ENCODE measurements at places on chromosomes 4 and X. TPM values are rescaled to one million over a fixed set of nuclear protein-coding genes. Genes with fewer than 3 reads are reported as not detected.

DNA sequence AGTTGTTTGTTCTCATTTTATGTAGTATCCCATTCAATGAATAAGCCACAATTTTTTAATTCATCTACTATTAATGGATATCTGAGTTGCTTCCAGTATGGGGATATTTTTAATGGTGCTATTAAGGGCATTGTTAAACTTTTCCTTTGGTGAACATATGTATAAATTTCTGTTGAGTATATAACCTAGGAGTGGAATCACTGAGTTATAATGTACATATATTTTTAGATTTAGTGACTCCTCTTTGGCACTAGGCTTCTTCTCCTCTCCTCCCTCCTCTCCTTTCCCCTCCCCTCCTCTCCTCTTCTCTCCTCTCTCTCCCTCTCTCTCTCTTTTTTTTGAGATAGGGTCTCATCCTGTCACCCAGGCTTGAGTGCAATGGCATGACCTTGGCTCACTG lies 26.4 kb downstream of the RBM47 start:
- H3K27me3 ChIP-seq = no peaks in the 10 kb centered on the region
- H3K27ac ChIP-seq = no peak overlapping the region
- H3K4me1 ChIP-seq = peaks cover 11% of the 10 kb centered on the region
- no peaks in the 10 kb centered on the region for H3K36me3 ChIP-seq
- DNase-seq = no peak

DNA sequence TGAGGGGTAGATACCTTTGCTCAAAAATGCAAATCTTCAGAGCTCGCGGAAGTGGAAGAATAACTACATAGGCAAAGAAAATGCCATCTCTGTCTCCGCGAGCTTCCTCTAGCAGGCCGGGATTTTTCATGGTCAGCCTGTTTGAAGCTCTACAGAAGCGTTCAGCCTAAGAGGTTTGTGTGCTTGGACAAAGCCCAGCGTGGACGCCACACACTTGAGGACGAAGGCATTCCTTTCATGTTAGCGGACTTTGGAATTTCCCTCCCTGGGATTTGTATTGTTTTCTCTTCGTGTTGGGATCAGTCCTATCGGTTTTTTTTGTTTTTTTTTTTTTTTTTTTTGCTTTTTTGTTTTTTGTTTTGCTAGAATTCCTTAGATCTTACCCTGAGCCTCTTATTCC lies 53.7 kb downstream of the SMIM31 start:
- H3K4me1 ChIP-seq = no peaks in the 10 kb centered on the region
- H3K36me3 ChIP-seq = no peaks in the 10 kb centered on the region
- no peak overlapping the region for H3K4me3 ChIP-seq

DNA sequence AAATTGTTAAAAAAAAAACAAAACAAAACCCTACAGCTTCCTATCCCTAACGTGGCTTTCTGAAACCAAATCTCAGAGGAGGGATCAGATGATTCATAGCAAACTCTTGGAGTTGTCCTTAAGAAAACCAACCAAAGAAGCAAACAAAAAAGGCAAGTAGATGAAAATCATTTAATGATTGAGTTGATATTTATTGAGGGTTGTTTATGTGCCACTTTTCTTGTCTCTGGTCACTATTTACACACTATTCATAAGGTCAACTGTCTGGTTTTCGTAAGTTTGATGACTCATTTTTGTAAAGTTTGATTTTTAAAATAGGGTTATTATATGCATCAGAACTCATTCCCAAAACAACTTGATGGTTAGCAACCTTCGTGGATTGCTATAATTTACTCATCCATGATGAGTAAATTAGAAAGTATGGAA lies 133.4 kb downstream of the UNC5C start:
- H3K4me3 ChIP-seq = no peak overlapping the region
- H3K36me3 ChIP-seq = no peaks in the 10 kb centered on the region
- no peaks in the 10 kb centered on the region for H3K27me3 ChIP-seq
- no peak for DNase-seq

DNA sequence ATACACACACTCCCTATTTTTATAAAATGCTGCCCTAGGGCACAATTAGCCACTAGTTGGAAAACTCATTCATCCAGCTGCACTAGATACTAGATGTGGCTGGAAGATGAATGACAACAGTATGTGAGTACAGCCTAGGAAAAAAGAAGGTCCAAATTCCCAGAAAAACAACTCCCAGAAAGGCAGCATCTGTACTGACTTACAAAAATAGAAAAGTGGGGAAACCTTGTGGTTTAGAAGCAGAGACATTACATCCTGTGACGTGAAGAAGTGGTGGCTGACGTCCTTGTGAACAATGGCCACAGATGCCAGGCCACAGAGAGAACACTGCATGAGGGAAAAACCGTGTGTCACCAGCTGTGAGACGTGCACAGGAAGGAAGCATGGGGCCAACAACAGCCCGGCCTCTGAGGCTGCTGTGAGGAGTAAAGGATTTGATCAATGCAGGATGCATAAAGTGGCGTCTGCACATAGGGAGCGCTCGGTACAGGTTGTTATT lies 81.2 kb downstream of the SPRY1 start:
- H3K27me3 ChIP-seq = no peaks in the 10 kb centered on the region
- no peaks in the 10 kb centered on the region for H3K36me3 ChIP-seq
- H3K4me1 ChIP-seq = peaks cover 5% of the 10 kb centered on the region
- no peak for DNase-seq

DNA sequence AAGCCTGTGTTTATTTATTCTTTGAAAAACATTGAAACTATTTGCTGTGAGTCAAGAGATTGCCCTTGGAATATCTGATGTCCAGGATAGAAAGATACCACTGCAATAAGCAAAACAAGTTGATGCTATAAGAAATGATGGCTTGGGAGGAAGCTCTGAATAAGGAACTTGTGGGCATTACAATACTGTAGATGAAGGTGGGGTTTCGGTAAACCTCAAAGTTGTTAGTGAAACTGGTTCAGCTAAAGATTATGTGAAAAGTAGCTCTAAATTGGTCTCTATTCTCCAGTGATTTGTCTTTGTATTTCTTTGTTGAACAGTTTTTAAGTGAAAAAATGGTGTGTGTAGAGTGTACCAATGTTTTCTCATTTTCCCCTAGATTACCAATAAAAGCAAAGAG lies 128.7 kb downstream of the AKAP4 start:
- DNase-seq = no peak
- no peaks in the 10 kb centered on the region for H3K36me3 ChIP-seq
- H3K27me3 ChIP-seq = no peaks in the 10 kb centered on the region

GRCh38 chr4:2817701-2818350 lies 24.9 kb downstream of the SH3BP2 start:
- peaks cover 25% of the 10 kb centered on the region for H3K4me1 ChIP-seq
- peak overlapping the region; percentile 32 for H3K27ac ChIP-seq
- peak overlapping the region; percentile 52 for H3K4me3 ChIP-seq
- H3K27me3 ChIP-seq = no peaks in the 10 kb centered on the region
- H3K36me3 ChIP-seq = peaks cover 1% of the 10 kb centered on the region
- no peak for DNase-seq

DNA sequence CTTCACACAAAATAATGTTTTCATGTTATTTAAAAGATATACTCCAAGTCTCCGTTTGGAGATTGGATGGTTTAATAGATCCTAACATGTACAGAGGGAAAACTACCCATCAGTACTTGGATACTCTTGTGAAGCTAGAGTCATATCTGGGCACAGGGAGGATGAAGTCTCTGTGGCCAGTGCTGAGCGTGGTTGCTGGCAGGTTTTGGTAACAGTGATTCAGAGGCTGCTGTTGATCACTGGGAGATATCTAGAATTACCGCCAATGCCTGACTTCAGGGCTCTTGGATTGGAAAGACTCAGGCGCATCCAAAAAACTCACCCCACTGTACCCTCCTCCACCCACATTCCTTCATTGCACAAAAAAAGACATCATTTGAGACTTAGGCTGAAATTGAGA lies 107.2 kb upstream of the PGRMC2 start:
- peak overlapping the region; percentile 18 for H3K27ac ChIP-seq
- no peaks in the 10 kb centered on the region for H3K27me3 ChIP-seq
- DNase-seq = no peak
- no peaks in the 10 kb centered on the region for H3K36me3 ChIP-seq

DNA sequence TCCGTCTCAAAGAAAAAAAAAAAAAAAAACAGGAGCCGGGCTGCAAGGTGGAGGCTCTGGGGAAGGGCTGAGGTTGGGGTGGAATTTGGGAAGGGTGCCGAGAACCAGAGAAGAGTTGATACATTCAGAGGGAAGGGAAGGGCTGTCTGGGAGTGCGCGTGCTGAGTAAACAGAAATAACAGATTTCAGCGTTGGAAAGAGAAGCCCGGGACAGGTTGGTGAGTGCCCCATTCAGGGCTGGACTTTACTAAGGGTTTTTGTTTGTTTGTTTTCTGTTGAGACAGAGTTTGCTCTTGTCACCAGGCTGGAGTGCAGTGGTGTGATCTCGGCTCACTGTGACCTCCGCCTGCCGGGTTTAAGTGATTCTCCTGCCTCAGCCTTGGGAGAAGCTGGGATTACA lies 1.7 kb upstream of the IL3RA start:
- H3K27me3 ChIP-seq = no peaks in the 10 kb centered on the region
- DNase-seq = no peak
- H3K27ac ChIP-seq = no peak overlapping the region
- no peaks in the 10 kb centered on the region for H3K36me3 ChIP-seq
- H3K4me1 ChIP-seq = no peaks in the 10 kb centered on the region

GRCh38 chrX:153333821-153334653 lies at the start of gene ZNF275:
Gene ZNF275 (plus strand): TSS chrX:153334153. CDS start chrX:153336680, 2,527 bp downstream.
- H3K27ac ChIP-seq = peak within 1 kb of the TSS; percentile 38
- H3K4me3 ChIP-seq = peak within 1 kb of the TSS; percentile 67
- DNase-seq = no peak
- no peaks in the 10 kb centered on the region for H3K4me1 ChIP-seq
- no peaks in the 10 kb centered on the region for H3K36me3 ChIP-seq

- no peak overlapping the region for H3K4me3 ChIP-seq
- H3K27me3 ChIP-seq = no peaks in the 10 kb centered on the region
- DNase-seq = no peak
- H3K27ac ChIP-seq = no peak overlapping the region
- H3K36me3 ChIP-seq = no peaks in the 10 kb centered on the region
- peaks cover 7% of the 10 kb centered on the region for H3K4me1 ChIP-seq
Measured at GRCh38 chr4:112765317-112765974, 128.5 kb downstream of the LARP7 start.

DNA sequence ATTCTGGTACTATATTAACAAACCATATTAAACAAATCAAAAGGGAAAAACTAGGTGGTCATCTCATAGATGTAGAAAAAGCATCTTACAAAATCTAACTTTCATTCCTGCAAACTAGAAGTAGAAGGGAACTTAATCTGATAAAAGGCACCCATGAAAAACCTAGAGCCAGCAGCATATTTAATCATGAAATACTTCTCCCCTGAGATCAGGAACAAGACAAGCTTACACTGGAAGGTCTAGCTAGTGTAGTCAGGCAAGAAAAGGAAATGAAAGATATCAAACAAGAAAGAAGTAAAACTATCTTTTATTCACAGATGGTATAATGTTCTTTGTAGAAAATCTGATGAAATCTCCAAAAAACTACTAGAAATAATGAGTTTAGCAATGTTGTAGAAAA lies 41.2 kb downstream of the ATP10D start:
- H3K27ac ChIP-seq = peak overlapping the region; percentile 71
- H3K36me3 ChIP-seq = peaks cover 79% of the 10 kb centered on the region
- no peaks in the 10 kb centered on the region for H3K27me3 ChIP-seq
- no peak overlapping the region for H3K4me3 ChIP-seq
- peaks cover 6% of the 10 kb centered on the region for H3K4me1 ChIP-seq

- H3K4me3 ChIP-seq = no peak overlapping the region
- H3K27me3 ChIP-seq = no peaks in the 10 kb centered on the region
- H3K4me1 ChIP-seq = no peaks in the 10 kb centered on the region
Measured at GRCh38 chr4:166460769-166461550, 587.9 kb downstream of the TLL1 start.

DNA sequence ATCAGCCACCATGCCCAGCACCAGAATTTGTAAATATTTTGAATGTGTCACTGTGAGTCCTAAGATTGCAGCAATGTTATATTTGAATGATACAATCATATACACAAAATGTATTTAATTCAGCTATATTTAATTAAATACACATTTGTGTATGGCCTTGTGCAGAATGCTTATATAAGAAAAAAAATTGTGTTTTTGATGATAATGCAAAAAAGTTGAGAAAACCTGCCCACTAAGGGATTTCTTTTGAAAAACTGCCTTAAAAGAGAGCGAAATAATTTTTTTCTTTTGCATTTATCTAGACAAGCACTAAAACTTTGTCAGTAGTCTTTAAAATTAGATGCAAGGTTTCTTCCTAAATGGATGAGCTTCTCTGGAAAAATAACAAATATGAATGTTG lies 68.1 kb upstream of the OTUD4 start:
- no peaks in the 10 kb centered on the region for H3K27me3 ChIP-seq
- no peak overlapping the region for H3K27ac ChIP-seq
- no peak overlapping the region for H3K4me3 ChIP-seq
- no peak for DNase-seq
- H3K4me1 ChIP-seq = no peaks in the 10 kb centered on the region
- H3K36me3 ChIP-seq = no peaks in the 10 kb centered on the region

DNA sequence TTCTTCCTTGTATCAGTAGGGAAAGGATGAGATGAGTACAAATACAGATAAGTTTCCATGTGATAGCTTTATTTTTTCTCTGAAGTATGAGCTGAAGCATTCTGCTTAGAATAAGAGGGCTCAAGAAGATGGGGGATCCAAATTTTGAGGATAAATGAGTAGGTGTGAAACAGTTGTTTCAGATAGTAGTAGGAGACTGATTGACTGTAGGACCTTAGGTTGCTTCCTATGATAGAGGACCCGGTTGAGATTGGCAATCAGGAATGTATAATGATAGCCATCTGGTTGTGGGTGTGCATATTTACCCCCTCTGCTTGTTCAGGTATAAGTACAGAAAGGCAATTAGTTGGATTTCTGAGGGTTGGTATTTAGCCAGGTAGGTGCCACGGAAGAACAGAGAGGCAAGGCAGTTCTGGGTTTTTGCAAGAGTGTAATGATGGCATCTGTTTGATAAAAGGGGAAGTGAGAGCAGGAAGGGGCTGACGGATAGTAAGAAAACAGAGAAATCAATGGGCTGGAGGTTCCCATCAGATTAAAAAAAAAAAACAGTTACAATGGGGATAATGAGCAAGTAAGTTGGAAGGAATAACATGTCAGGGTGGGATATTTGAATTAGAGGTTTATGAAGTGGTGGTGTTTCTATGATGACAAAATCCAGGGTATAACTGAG lies 13.7 kb downstream of the OCRL start:
- no peak for DNase-seq
- H3K27me3 ChIP-seq = no peaks in the 10 kb centered on the region
- H3K27ac ChIP-seq = no peak overlapping the region
- no peaks in the 10 kb centered on the region for H3K4me1 ChIP-seq
- no peak overlapping the region for H3K4me3 ChIP-seq

GRCh38 chr4:185625503-185625902 lies 90.2 kb upstream of the PDLIM3 start:
- no peak overlapping the region for H3K4me3 ChIP-seq
- no peak for DNase-seq
- no peaks in the 10 kb centered on the region for H3K27me3 ChIP-seq
- no peaks in the 10 kb centered on the region for H3K4me1 ChIP-seq
- H3K27ac ChIP-seq = no peak overlapping the region
- H3K36me3 ChIP-seq = no peaks in the 10 kb centered on the region

OR13H1 gene
- not detected for total RNA-seq

DGAT2L6 gene
- total RNA-seq = not detected

GPR173 gene
- 0.18 TPM for total RNA-seq

MMRN1 gene
- total RNA-seq = 58.0 TPM

TSPAN7 gene
- total RNA-seq = 40.0 TPM

IL3RA gene
- 12.3 TPM for total RNA-seq

KCNIP4 gene
- total RNA-seq = not detected

DRP2 gene
- 0.09 TPM for total RNA-seq

TRPC5OS gene
- not detected for total RNA-seq

SFRP2 gene
- total RNA-seq = 2.2 TPM

ANOS1 gene
- 1.4 TPM for total RNA-seq

TGIF2LX gene
- total RNA-seq = not detected

IL15 gene
- total RNA-seq = 2.5 TPM

SSX2B gene
- total RNA-seq = not detected

EPHA5 gene
- under 0.01 TPM for total RNA-seq

Measured in esophagus squamous epithelium (tissue), 5 donors.